ENCODE measurements at places on chromosomes 12 and 14.

DNA sequence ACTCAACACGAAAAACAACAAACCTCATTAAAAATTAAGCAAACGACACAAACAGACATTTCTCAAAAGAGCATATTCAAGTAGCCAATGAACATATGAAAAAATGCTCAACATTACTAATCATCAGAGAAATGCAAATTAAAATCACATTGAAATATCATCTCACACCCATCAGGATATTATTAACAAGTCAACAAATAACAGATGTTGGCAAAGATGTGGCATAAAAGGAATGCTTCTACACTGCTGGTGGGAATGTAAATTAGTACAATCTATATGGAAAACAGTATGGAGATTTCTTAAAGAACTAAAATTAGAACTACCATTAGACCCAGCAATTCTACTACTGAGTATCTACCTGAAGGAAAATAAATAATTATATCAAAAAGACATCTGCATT, 182.2 kb downstream of the KITLG start:
- no peak for DNase-seq

- no peak for DNase-seq
These were observed 16.4 kb upstream of the SAMD4A start for GRCh38 chr14:54550514-54550913.

DNA sequence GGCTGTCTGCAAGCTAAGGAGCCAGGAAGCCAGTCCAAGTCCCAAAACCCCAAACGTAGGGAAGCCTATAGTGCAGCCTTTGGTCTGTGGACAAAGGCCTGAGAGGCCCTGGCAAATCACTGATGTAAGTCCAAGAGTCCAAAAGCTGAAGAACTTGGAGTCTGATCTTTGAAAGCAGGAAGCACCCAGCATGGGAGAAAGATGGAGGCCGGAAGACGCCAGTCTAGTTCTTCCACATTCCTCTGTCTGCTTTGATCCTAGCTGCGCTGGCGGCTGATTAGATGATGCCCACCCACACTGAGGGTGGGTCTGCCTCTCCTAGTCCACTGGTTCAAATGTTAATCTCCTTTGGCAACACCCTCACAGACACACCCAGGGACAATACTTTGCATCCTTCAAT, 58.5 kb downstream of the CAPS2 start:
- no peak for DNase-seq

DNA sequence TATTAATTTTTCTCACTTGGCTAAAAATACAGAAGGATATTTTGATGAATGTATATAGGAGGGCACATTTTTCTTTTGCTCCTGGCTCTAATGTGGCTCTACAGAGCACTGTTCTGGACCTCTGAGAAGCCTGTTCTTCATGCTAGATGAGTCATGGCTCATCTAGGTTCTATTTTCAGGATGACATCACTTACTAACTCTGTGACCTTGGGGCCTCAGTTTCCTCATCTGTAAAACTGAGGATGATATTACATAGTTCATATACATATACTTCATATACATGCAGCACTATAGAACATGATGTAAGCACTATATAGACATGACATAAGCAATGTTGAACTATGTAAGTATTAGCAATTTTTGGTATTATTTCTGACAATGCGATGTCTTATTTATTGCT, 35.8 kb downstream of the SOCS2 start:
- DNase-seq = no peak

DNA sequence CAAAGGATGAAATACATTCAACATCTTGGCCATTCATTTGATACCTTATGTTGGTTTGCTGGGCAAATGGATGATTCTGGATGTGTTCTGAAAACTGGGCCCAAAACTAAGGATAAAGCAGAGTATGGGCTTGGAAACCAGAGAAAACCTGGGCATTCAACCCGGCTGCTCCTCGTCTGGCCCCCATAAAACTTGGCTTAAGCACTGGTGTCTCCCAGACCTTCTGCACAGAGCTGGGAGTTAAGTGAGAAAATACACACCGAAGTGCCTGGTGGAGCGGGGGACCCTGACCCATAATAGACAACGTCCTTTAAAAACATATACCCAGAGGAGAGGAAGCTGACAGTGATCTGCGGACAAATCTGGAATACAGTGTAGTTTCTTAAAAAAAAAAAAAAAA, 112.5 kb downstream of the FOXN3 start:
- DNase-seq = no peak

GRCh38 chr14:101961746-101962502, 2.4 kb upstream of the DYNC1H1 start:
- no peak for DNase-seq

- DNase-seq = no peak
These were observed 2.0 kb downstream of the TEX52 start for GRCh38 chr12:2854669-2855453.

- DNase-seq = no peak
These were observed 1.0 kb upstream of the KDM2B start for GRCh38 chr12:121581686-121582429.

DNA sequence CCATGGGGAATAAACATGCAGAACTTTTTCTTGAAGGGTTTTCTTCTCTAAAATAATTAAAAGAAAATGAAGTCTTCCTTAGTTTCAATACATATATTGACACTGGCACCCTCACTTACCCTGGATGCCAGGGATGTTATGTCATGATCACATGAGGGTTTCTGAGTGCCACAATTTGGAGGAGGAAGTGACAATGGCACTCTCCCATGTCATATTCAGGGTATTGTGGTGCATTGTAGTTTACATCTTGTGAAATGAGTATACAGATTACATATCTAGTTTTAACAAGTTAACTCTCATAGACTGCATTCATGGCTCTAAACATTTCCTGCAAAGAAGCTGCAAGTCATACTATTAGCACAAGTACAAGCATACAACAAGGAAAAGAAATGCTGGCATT, 37.7 kb downstream of the CCDC177 start:
- DNase-seq = no peak

GRCh38 chr12:26564391-26564790, 268.6 kb downstream of the ITPR2 start:
- no peak for DNase-seq

- no peak for DNase-seq
These were observed 56.5 kb downstream of the HSPB8 start for GRCh38 chr12:119235197-119235751.

- DNase-seq = no peak
These were observed 780.7 kb downstream of the FLRT2 start for GRCh38 chr14:86310611-86311010.

DNA sequence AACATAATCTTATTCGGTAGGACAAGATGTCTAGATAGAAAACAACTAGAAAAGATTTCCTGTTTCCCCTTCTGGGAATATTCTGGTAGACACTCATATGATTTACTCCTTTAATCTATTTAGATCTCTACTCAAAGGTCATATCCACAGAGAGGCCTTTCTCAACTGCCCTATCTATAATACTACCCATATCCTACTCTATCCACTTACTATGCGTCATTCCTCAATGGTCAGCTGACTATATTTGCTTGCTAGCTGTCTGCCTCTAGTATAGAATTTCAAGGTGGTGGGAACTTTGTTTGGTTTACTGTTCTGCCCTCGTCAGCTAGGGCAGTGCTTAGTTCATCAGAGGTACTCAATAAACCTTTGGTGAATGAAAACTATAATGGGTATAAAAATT, 157.8 kb upstream of the PKP2 start:
- DNase-seq = no peak

DNA sequence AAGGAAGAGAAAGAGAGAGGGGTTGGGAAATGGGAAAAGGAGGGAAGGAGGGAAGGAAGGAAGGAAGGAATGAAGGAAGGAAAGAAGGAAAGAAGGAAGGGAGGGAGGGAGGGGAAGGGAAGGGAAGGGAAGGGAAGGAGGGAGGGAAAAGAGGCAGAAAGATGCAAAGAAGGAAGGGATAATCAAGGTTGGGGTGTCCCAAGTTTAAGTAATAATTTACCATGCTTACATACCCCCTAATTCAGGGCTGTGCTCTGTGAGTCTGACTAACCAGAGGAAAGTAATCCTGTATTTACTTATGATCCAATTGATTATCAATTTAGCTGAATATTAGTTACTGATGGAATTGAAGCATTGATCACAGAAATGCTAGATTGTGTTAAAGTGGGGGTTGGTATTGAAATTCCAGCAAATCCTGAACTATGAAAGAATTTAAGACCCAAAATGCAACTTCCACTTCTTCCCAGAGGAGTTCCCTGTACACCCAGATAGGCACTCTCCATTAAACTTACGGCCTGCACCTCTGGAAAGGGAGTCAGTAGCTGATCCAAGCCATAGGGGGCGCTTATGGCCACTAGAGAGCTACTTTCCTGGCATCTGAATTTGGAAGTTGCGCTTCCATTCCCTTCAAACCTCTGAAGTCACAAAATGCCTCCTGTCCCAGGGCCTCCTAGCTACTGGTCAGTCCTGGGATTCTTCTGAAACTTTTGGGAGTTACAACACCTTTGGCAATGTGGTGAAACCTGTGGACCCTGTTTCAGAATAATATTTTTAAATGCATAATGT, 162.7 kb upstream of the PWP1 start:
- DNase-seq = no peak

- DNase-seq = no peak
These were observed 14.4 kb upstream of the SDR39U1 start for GRCh38 chr14:24456980-24457379.

DNA sequence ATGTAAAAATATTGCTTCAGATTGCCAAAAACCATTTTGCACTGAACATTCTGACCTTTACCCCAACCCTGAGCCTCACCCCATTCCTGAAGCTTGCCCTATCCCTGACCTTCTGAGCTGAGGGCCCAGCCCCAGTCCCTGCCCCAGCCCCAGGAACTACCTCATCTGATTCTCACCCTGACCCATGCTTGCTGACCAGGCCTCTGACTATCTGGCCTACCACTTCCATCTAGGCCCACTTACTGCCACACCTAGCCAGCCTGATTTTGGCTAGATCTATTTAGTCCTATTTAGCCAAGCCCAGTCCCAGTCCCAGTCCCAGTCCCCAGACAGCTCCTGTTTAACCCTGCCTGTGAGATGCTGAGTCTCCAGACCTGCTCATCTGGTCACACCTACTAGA, 33.6 kb downstream of the OR10P1 start:
- DNase-seq = no peak

DNA sequence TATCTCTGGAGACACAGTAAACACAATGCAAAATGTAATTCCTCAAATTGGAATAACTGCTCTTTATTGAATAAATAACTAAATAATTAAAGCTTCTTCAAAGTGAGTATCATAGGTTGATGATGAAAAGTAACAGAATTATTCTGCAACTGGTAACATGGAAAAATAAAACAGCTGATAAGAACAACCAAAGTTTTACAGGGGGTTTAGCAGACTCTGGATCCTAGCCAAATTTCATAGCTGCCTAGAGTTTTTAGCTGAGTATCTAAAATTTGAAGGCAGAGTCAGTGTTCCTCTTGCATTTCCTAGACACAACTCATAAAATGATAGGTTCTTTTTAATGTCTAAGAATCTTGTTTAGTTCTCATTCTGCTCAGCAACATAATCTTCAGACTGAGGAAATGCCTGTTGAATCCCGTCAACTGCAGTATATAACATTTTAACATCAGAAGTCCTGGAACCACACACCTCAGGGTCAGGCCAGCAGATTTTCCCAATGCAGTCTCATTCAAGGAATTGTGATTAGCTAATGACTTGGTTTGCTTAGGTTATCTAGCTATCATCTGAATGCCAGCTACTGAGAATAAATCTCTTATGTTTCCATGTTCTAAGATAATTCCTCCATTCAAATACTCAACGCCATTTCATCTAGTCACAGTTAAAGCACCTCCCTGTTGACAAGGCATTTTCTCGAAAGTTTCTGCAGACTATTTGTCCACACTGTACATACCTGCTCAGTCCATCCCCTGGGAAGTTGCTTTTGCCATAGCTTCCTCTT, 411.6 kb downstream of the BCAT1 start:
- DNase-seq = no peak

- no peak for DNase-seq
These were observed 58.7 kb downstream of the ST8SIA1 start for GRCh38 chr12:22275843-22276242.

- no peak for DNase-seq
These were observed 25.8 kb upstream of the LRTM2 start for GRCh38 chr12:1794440-1795090.

Data from Panc1 (cell line).